Anterior cingulate cortex (tissue), 58 donors: ENCODE measurements at places on chromosomes 7 and 10.
A peak's percentile ranks its signal among the peaks of the same experiment; 100 is the strongest.

- DNase-seq = no peak
These were observed 40.7 kb downstream of the TARP start for GRCh38 chr7:38232502-38233366.

DNA sequence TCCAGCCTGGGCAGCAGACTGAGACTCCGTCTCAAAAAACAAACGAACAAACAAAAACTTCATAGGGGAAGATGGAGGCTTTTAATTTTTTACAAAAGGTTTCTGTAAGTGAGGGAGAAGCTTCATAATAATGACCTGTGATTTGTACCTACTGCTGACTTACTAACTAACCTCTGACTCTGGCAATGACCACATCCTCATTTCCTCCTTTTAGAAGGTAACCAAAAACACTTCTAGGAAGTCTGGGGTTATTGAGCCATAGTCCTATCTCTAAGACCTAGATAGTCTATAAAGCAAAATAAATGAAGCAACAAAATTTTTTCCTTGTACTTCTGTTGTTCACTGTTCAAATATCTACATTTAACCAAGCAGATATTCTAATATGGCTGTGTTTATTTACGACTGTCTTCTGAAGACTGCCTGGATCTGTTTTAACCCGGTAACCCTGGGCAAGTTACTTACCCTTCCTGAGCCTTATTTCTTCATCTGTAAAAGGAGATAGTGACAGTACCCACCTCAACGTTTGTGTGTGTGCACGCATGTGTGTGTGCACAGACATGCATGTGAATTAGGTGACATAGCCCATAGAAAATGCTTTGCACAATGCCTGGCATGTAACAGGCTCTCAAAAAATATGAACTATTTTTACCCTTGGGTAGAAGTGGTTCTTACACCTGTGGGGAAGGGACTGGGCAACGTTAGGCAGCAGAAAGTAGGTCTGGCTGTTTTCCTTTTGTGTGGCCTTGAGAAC, 30.8 kb upstream of the SMNDC1 start:
- DNase-seq = no peak

- no peak for DNase-seq
These were observed 31.9 kb downstream of the FAM107B start for GRCh38 chr10:14742815-14743214.

DNA sequence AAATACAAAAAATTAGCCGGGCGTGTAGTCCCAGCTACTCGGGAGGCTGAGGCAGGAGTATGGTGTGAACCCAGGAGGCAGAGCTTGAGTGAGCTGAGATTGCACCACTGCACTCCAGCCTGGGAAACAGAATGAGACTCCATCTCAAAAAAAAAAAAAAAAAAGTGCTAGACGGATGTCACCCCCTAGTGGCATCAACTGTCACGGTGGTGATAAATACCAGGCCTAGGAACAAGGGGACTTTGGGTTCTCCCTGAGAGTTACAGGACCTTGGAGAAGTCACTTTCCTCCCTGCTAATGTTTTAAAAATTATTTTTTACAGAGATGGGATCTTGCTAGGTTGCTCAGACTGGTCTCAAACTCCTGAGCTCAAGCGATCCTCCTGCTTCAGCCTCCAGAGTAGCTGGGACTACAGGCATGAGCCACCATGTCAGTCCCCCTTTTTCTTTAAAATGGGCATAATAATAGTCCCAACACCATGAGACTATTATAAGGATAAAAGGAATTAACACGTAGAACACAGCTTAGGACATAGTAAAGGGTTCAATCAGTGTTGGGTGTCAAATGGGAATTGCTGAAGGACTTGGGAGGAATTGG, 2.6 kb upstream of the TMEM130 start:
- DNase-seq = no peak

- DNase-seq = no peak
These were observed 280.8 kb upstream of the CDC14C start for GRCh38 chr7:48643431-48644013.

- DNase-seq = no peak
These were observed 28.1 kb upstream of the CDH23 start for GRCh38 chr10:71368643-71369042.

GRCh38 chr7:101542527-101543241, 86.4 kb downstream of the MYL10 start:
- peak; percentile 52 for DNase-seq

DNA sequence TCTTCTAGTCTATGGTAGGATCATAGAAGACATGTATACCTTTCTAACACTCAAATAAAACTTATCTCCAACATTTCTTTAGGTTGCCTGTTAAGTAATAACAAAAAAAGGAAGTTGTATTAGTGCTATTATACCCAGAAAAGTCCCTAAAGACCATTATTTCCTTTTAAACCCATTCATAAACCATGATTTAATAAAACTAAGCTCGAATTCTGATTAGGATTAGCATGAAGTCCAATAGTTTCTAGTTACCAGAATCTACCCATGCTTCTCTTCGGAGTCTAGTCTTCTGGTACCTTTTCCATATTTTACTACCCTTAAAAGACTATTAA, 62.7 kb downstream of the USP6NL start:
- DNase-seq = no peak

GRCh38 chr10:31069411-31069810, 37.7 kb upstream of the ZNF438 start:
- no peak for DNase-seq

DNA sequence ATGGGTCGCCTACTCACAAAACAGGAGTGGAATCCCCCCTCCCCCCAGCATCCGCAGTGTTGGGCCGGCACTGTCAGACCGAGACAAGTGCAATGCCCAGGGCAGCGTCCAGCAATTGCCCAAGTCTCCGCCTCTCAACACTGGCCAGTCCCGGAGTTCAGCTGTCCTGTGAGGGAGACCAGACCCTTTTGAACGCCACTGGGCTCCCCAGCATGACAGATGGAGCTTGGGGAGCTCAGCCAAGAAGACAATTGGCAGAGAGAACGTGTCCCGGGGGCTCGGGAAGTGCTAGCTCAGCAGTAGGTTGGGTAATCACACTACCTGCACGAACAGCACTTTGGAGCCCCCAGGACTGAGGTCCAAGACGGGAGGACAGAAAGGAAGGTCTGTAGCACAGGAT, 4.7 kb downstream of the COPS6 start:
- no peak for DNase-seq

DNA sequence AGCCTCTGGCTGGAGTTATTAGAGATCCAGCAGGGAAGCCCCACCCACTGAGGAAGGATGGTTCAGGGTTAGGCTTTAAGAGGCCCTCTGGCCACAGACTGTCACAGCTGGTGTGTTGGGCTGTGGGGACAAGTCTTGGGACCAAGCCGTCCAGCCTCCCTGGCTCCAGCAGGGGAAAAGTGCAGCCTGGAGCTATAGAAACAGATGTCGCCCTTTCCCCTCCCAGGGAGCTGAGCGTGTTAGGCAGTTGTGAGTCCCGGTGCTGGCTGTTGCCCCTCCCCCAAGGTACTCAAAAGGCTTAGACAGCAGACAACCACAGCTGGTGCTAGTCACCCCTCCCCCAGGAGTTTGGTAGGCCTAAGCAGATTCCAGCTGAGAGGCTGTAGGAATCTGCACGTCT, 143.4 kb downstream of the TMEM168 start:
- no peak for DNase-seq

- no peak for DNase-seq
These were observed 24.6 kb downstream of the RPP38 start for GRCh38 chr10:15121707-15122106.

GRCh38 chr10:31937371-31937770, 8.7 kb upstream of the ARHGAP12 start:
- DNase-seq = no peak

- no peak for DNase-seq
These were observed 199.5 kb downstream of the SKAP2 start for GRCh38 chr7:26664735-26665416.

- DNase-seq = no peak
These were observed 23.1 kb downstream of the ZC3HAV1 start for GRCh38 chr7:139086454-139086853.

DNA sequence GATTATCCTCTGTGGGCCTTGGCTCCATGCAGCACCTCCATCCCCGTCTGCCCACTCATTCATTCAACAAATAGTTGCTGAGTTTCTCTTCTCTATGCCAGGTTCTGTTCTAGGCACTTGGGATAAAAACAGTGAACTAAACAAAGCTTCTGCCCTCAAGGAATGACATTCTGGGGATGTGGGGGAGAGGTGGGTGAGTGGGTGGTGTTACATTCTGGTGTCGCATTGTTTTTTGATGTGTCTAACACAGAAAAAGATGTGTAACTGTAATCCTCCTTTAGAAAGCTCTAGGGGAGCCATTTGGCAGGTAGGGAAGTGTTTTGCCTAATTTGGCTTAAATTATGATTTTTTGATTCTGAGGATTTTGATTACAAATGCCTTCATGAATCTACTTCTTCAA, 21.4 kb downstream of the AUTS2 start:
- no peak for DNase-seq

DNA sequence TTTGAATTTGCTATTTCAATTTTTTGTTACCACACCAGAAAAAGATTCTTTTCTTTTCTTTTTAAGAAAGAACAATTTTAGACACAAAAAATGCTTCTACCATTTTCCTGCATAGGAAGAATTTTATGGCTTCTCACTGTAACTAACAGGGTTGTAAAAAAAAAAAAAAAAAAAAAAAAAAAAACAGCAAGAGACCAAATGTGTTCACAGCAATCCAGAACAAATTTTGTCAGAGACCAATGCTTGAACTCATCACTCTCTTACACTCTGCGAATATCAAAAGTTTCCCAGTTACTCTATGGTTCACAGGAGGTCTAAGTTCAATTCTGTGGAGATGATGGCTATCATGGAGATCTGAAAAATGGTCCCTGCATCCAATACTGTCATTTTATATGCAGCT, 84.4 kb downstream of the CHCHD3 start:
- DNase-seq = no peak

GRCh38 chr7:92276460-92276864, 30.7 kb downstream of the ANKIB1 start:
- DNase-seq = no peak

DNA sequence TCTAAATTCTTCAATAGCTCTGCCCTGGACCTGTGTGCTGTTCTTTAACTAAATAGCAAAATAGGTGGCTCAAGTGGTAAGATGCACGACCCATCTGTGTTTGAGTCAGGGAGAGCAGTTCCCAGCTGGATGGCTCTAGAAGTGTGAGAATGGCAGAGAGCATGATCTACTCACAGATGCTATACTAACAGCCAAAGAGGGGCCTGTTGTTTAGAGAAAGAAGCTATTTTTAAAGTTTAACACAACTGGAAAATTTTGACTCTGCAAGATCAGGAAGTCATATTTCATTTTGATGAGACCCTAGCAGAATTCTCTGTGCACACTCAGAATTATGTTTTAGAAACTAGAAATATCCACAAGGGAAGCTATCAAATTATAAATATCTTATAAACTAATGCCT, 87.4 kb upstream of the PIP4K2A start:
- DNase-seq = no peak

- no peak for DNase-seq
These were observed 154.0 kb downstream of the CAMK1D start for GRCh38 chr10:12503311-12503710.

DNA sequence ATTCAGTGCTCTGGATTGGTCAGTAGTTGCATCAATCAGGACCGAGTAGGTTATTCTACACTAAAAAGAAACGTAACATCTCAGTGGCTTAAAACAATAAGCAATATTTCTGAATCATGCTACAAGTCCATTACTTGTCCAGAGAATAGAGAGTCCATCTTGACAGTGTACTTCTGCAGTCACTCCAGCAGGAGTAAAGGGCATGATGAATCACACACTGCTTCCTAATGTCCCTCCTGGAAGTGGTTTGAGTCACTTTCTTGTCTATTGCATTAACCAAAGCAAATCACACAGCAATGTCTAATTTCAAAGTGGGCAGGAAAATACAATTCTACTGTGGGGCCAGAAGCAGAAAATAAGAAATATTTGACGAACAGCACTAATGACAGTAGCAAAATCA, 124.8 kb downstream of the TSPAN12 start:
- DNase-seq = no peak

GRCh38 chr7:116316838-116317628, 106.7 kb downstream of the TES start:
- DNase-seq = peak; percentile 43

- DNase-seq = no peak
These were observed 953.0 kb downstream of the GRID1 start for GRCh38 chr10:85413570-85413969.

DNA sequence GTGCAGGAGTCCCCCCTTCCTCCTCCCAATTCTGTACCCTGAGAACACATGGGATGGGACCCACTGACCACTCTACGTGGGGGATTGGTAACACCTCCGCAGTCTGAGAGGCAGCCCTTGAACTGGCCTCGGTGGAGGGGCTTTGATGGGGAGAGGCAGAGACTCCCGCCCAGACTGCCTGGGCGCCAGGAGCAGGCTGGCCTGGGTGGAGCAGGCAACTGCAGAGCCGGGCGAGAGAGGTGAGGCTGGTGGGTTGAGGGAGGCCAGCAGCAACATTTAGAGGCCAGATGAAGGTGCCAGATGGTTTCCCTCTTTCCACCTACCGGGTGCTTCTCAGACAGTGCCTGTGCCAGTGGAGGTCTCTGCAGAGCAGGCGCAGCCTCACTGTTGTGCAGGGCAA, 30.7 kb upstream of the ZNF467 start:
- DNase-seq = no peak

- DNase-seq = no peak
These were observed 870.5 kb downstream of the LRMDA start for GRCh38 chr10:76301950-76302349.

DNA sequence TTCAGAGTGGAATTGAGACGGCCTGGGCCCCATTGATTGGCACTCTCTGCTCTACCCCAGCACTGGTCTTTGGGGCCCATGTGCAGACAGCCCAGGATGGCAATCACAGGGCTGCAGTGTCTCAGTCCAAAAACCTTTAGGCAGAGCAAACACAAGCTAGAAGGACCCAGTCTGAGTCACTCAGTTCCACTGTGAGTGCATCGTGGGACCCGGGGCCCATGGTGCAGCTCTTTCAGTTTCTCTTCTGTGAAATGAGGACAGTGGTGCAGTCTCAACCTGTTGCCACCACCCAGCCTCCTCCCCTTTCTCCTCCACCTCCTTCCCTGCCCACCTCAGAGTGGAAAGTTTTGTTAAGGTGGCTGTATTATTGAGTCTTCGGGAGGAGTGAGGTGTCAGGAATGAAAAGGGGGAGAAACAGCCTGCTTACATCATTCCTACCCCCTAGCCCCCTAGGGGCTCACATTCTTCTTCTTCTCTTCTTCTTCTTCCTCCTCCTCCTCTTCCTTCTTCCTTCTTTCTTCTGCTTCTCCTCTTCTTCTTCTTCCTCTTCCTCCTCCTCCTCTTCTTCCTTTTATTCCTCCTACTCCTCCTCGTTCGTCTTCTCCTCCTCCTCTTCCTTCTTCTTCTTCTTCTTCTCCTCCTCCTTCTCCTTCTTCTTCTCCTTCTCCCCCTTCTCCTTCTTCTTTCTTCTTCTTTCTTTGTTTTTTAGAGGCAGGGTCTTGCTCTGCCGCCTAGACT, 19.5 kb upstream of the CARD11 start:
- DNase-seq = no peak

- no peak for DNase-seq
These were observed 22.6 kb upstream of the AKR1C3 start for GRCh38 chr10:5071411-5072198.

- DNase-seq = no peak
These were observed 99.9 kb downstream of the LRRN3 start for GRCh38 chr7:111190804-111191203.

- no peak for DNase-seq
These were observed 21.5 kb downstream of the WASL start for GRCh38 chr7:123727071-123727837.
